Type B pancreatic cell (in vitro differentiated cells): ENCODE measurements at places on chromosomes 5 and 9.

DNA sequence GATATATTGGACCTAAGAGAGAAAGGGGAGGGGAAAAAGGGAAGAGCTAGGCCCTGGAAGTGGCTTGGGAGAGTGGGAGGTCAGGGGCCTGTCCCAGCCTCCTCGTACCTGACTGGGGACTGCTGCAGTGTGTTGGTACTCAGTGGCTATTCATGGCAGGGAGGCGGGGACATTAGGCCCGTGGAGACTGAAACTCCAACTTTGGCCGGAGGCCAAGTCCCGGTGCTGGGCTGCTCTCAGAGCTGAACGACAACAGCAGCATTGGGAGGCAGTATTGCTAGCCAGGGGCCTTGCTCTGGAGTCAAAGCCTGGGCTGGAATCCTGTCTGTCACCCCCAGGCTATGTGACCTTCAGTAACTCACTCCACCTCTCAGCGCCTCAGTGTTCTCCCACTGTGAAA lies 37.8 kb downstream of the NEURL1B start:
- no peak for DNase-seq

GRCh38 chr5:72511366-72511765 lies 4.2 kb upstream of the ZNF366 start:
- DNase-seq: no peak

DNA sequence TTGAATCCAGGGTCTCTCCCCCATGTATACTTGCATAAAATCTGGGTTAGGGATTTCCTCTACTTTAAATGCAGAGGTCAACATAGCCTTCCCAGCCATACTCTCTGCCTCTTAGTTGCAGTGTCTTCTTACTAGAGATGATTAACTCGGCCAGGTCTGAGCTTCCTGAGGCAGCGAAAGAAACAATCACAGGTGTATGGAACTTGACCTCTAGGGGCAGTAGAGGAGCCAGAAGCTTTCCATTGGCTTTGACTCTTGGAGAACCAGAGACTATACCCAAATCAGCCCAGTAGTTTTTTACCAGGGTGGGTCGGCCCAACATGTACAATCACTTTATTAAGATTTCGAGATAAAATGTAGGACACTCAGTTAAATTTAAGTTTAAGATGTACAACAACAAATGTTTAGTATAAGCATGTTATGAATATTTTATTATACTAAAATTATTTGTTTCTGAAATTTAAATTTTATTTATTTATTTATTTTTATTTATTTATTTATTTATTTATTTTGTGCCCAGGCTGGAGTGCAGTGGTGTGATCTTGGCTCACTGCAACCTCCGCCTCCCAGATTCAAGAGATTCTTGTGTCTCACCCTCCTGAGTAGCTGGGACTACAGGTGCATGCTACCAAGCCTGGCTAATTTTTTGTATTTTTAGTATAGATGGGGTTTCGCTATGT lies 48.0 kb upstream of the DMRT3 start:
- DNase-seq: no peak

- no peak for DNase-seq
Observed at GRCh38 chr9:124858330-124859046, 3.3 kb downstream of the RPL35 start.

GRCh38 chr9:8221462-8221861 lies 421.9 kb upstream of the DMAC1 start:
- no peak for DNase-seq

DNA sequence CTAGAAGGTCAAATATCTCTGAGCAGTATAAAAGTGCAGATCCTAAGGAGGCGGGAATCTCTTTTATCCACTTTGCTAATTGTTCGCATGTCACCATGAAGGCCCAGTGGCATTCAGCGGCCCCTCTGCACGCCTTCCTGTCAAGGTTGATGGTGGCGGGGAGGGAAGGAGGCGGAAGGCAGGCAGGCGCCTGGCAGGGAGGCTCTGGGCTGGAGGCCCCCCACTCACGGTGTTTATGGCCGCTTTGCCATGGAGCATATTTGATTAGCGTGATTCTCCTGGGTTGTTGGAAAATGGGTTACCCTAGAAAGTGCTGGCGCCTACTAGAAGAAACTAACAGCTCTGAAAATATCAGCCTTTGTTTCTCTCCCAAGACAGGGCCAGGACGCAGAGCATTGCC lies 209.6 kb downstream of the FSTL4 start:
- no peak for DNase-seq

GRCh38 chr5:112548246-112548881 lies 129.3 kb upstream of the EPB41L4A start:
- DNase-seq: no peak

- DNase-seq: no peak
Observed at GRCh38 chr9:105098370-105098769, 146.1 kb upstream of the SLC44A1 start.

DNA sequence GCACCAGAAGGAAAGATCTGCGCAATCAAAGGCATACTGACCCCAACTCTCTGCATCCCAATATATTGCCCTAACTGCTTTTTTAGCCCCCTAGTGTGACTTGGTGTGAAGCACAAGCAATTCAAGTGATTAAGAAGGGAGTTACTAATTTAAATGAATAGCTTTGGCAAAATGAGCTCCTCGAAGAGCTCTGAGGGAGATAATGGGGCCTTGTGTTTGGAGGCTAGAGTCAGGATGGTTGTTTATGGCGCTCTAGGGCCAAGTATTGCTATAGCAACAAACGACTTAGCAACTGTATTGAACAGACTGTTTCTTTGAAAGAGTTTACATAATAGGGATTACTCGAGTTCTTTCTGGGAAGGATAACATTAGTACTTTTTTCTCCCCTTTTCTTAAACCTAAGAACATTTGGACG lies 11.5 kb upstream of the C5orf58 start:
- no peak for DNase-seq
